H9 (cell line): ENCODE measurements at places on chromosomes 5 and 9. TPM values are rescaled to one million over a fixed set of nuclear protein-coding genes. Genes with fewer than 3 reads are reported as not detected.

- H3K27me3 ChIP-seq = no peaks in the 10 kb centered on the region
- peaks cover 2% of the 10 kb centered on the region; the same call in 1 of the 3 replicates for H3K36me3 ChIP-seq
- no peaks in the 10 kb centered on the region for H3K4me1 ChIP-seq
- DNase-seq = no peak
- H3K4me3 ChIP-seq = no peak overlapping the region
Measured at GRCh38 chr5:95780597-95780996, 41.9 kb downstream of the GLRX start.

GRCh38 chr9:121325387-121325786 is 44.7 kb downstream of the STOM start:
- no peaks in the 10 kb centered on the region for H3K27me3 ChIP-seq
- H3K36me3 ChIP-seq = no peaks in the 10 kb centered on the region
- no peak for DNase-seq

DMRT3 gene
- total RNA-seq = not detected in 2 replicates

LVRN gene
- total RNA-seq = 0.07 and 0.09 TPM in 2 replicates

DNA sequence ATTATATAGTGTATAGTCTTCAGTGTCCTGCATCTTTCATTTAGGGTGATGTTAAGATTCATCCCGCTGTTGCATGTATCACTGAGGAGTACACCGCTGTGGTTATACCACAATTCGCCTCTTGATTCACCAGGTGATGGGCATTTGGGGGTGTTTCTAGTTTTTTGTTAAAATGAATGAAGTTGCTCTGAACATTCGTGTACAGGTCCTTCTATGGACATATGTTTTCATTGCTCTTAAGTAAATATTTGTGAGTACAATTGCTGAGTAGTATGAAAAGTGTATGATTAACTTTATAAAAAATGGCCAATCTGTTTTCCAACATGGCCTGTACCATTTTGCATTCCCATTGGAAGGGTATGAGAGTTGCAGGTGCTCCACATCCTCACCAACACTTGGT is 61.7 kb downstream of the PLAC8L1 start:
- no peak overlapping the region for H3K4me3 ChIP-seq
- H3K4me1 ChIP-seq = no peaks in the 10 kb centered on the region

CLTA gene
- total RNA-seq = 195 and 212 TPM in 2 replicates

DNA sequence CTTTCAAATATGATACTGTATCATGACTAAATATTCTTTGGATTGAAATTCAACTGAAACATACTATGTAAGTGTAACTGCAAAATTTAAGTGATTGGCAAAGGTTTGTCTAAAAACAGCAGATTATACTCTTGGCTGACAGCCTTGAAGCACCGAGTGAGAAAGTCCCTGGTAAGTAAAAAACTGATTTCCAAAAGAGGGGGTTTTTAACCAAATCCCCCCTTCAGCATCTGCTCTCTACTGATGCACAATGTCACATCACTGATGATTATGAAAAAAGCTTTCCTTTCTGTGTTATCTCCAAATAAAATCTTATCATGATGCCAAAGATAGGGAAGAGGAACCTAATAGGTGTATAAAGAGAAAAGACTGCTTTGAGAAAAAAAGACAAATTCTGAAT is 141.0 kb downstream of the MEF2C start:
- no peaks in the 10 kb centered on the region for H3K36me3 ChIP-seq
- H3K27ac ChIP-seq = no peak overlapping the region
- H3K4me1 ChIP-seq = no peaks in the 10 kb centered on the region
- no peak overlapping the region for H3K4me3 ChIP-seq
- DNase-seq = no peak
- H3K27me3 ChIP-seq = no peaks in the 10 kb centered on the region

DNA sequence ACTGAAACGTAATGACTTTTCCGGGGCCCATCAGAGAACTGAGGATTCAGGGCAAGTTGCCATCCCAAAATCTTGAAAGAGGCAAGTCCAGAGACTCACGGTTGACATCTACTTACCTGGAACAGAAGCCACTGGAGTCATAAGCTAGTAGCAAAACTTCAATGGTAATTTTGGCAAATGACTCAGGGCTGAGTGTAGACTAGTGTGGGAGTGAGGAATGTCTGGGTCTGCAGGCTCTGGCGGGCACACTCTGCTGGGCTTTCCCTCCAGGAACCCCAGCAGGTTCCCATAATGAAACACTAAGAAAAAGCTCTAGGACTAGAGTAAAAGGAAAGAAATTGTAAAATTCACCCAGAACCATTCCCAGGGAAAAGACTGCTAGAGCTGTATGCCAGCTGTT is 122.9 kb upstream of the NFIL3 start:
- no peaks in the 10 kb centered on the region for H3K4me1 ChIP-seq
- no peaks in the 10 kb centered on the region for H3K36me3 ChIP-seq
- H3K27me3 ChIP-seq = no peaks in the 10 kb centered on the region
- H3K27ac ChIP-seq = no peak overlapping the region
- DNase-seq = no peak
- no peak overlapping the region for H3K4me3 ChIP-seq

PCDHGA11 gene
- total RNA-seq = 2.6 and 2.7 TPM in 2 replicates

DNA sequence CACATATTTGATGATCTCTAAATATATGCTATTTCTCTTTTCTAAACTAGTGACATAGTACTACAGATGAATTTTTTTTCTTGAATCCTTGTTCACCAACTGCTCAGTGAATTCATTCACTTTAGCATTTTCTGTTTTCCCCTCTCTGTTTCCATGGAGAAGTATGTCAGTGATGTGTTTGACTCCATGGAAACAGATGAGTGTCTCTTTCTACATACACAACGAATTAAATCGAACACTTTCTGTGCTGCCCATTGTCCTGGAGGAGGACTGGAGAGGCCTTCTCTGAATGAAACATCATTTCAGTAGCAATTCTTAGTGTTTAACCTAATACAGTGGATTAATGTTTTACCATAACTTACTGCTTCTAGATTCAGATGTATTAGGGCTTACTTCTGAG is 9.5 kb downstream of the INVS start:
- no peak for DNase-seq
- H3K27ac ChIP-seq = no peak overlapping the region
- H3K27me3 ChIP-seq = no peaks in the 10 kb centered on the region
- no peaks in the 10 kb centered on the region for H3K4me1 ChIP-seq

DNA sequence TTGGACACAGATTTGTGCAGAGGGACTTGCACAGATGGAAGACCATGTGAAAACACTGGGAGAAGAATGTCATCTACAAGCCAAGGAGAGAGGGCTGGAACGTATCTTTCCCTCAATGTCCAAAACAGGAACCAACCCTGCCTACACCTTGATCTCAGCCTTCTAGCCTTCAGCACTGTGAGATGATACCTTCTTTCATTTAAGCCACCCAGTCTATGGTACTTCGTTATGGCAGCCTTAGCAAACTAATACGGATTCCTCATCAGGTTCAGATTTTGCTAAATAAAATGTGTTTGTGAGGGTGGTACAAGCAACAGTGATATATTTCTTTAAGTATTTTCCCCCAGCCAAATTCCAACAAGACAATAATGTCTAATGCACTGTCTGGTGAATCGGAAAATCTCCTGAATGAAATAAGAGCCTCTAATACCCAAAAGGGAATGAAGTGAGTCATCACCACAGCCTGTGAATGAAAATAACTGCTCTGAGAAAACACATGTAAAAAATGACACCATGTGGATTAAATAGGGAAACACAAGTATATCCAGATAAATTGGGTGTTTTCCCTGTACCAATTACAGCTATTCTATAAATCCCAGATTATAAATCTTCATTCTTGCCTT is 182.8 kb upstream of the TARS1 start:
- H3K27me3 ChIP-seq = no peaks in the 10 kb centered on the region
- no peak for DNase-seq
- no peaks in the 10 kb centered on the region for H3K4me1 ChIP-seq
- H3K4me3 ChIP-seq = no peak overlapping the region
- H3K36me3 ChIP-seq = no peaks in the 10 kb centered on the region

GRCh38 chr9:89410641-89411350 is 87.1 kb downstream of the SEMA4D start:
- H3K27ac ChIP-seq = no peak overlapping the region
- H3K4me1 ChIP-seq = peaks cover 11% of the 10 kb centered on the region; the same call in 1 of the 2 replicates
- DNase-seq = no peak
- H3K27me3 ChIP-seq = no peaks in the 10 kb centered on the region

GRCh38 chr5:72221541-72221940 is 98.5 kb downstream of the MRPS27 start:
- DNase-seq = no peak
- no peaks in the 10 kb centered on the region for H3K4me1 ChIP-seq
- no peaks in the 10 kb centered on the region for H3K27me3 ChIP-seq
- no peak overlapping the region for H3K4me3 ChIP-seq
- H3K36me3 ChIP-seq = peaks cover 49% of the 10 kb centered on the region
- H3K27ac ChIP-seq = no peak overlapping the region

DNA sequence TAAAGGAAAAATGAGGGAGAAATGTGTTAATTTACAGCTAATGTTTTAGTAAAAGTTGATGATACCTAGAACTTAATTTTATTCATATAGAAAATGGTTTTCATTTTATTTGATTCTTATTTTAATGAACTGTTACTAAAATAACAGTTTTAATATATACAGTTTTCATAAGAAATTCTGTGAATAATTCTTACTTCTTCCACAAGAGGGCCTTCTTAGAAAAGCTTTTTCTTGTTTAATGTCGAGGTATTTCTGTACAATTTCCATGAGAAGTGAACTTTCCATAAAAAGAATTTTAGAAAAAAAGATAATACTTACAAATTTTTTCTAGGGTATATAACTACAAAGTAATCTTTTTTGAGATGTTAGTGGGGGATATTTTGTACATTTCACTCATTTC is 73.9 kb downstream of the KLF9 start:
- no peaks in the 10 kb centered on the region for H3K4me1 ChIP-seq
- H3K27me3 ChIP-seq = no peaks in the 10 kb centered on the region
- no peak for DNase-seq
- H3K36me3 ChIP-seq = peaks cover 14% of the 10 kb centered on the region
- no peak overlapping the region for H3K27ac ChIP-seq
